Stimulated activated CD8-positive, alpha-beta memory T cell treated with anti-CD3 and anti-CD28 coated beads, Interleukin-4, amount 100 ng/mL, for 1 hour (primary cell): ENCODE measurements at places on chromosomes 4 and X.

DNA sequence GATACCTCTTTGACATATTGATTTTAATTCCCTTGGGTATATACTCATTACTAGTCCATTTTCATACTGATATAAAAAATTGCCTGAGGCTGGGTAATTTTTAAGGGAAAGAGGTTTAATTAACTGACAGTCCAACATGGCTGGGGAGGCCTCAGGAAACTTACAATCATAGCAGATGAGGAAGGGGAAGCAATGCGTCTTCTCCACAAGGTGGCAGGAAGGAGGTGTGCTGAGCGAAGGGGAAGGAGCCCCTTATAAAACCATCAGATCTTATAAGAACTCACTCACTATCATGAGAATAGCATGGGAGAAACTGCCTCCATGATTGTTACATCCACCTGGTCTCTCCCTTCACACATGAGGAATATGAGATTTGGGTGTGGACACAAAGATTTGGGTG is 42.4 kb downstream of the MSX1 start:
- DNase-seq: no peak

GRCh38 chr4:11230866-11231265 is 197.8 kb downstream of the HS3ST1 start:
- DNase-seq: no peak

- DNase-seq: no peak
Observed at GRCh38 chr4:61128682-61129081, 71.4 kb upstream of the ADGRL3 start.

DNA sequence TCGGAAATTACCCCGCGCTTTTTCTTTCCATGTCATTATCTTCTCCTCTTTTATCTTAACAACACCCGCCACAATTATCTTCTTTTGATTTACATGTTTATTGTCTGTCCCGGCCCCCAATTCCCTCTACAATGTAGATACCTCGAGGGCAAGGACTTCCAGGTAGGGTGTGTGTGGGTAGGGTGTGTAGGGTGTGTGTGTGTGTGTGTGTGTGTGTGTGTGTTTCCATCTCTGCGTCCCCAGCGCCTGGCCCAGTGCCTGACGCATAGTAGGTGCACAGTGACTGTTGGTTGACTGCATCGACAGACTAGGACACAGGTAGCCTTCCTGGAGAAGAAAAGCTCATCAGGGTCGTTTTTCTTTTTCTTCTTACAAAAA is 103.1 kb downstream of the UCHL1 start:
- DNase-seq: no peak

- DNase-seq: no peak
Observed at GRCh38 chr4:152454398-152455011, 81.4 kb downstream of the FBXW7 start.

GRCh38 chr4:100188829-100189228 is 1.4 kb downstream of the DDIT4L start:
- no peak for DNase-seq

- DNase-seq: peak; percentile 2
Observed at GRCh38 chrX:9942086-9942485, 25.1 kb upstream of the CLDN34 start.

GRCh38 chrX:71225676-71226075 is 2.7 kb downstream of the GJB1 start:
- DNase-seq: no peak

DNA sequence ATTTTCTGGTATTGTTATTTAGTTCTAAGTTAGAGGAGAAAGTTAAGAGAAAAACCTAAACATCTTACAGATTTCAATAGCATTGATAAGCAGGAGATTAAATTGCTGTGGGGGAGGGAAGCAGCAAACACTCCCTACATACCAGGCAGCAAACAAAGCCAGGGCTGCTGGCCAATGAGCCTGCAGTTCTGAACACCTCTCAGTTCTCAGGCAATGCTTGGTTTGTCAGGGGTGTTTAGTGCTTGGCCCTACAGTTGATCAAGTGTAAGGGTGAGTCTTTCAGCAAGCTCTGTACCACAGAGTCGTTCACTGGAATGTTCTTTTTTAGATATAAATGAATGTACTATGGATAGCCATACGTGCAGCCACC is 38.6 kb downstream of the EGFL6 start:
- DNase-seq: no peak

DNA sequence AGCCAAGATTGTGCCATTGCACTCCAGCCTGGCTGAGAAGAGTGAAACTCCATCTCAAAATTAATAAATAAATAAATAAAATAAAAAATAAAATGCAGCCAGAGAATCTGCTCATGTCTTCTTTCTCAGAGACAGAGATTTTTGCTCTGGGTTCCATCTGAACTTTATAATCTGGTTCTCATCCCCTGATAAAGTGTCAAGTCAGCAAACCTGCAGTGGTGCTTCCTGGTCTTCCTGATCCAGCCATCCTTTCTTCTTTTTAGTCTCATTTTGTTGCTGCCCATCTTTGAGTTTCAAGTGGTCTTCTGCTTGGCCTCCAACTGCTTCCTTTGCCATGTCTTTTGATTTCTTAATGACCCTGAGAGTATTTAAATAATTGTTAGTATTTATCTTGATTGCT is 24.1 kb downstream of the MAP7D3 start:
- DNase-seq: no peak

DNA sequence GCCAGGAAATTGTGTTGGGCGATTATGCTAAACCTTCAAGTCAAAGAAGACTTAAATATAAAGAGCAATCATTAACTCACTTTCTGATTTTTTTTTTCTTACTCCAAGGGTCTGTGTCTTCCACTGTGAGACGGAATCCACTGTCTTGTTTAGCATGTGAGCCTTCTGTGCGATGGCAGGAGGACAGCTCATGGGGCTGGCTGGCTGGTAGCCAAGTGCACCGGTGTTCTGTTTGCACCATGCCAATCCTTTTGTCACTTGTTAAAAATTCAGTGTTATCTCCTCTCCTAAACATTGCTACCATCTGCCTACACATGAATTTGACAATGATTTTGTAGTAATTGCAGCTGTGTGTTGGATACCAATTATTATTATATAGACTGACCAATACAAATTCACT is 1056.3 kb upstream of the IGFBP7 start:
- no peak for DNase-seq

GRCh38 chr4:26157541-26157940 is 163.3 kb upstream of the RBPJ start:
- DNase-seq: no peak

GRCh38 chrX:23788521-23788920 is 5.5 kb downstream of the SAT1 start:
- DNase-seq: no peak

- DNase-seq: no peak
Observed at GRCh38 chrX:119880076-119880475, 8.4 kb downstream of the NDUFA1 start.

- DNase-seq: no peak
Observed at GRCh38 chr4:37847311-37847884, 20.9 kb downstream of the PGM2 start.

DNA sequence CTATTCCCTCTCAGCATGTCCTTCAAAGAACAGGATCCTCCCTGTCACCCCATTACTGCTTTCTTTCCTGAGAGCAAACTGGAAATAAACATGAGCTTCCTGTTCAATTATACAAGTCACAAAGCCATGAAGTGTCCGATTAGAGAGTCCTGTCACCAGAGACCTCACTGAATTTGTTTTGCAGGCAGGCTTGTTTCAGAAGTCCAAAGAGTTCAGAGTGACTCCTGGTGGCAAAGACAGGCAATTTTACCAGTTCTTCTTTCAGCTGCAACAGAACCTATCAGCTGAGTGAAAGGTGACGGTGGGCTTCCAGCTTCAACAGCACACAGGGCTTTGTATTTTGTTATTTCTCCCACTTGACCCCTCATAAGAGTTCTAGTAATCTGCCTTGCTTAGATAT is 6.4 kb downstream of the ELK1 start:
- no peak for DNase-seq

- no peak for DNase-seq
Observed at GRCh38 chrX:71298119-71298518, 3.4 kb upstream of the ITGB1BP2 start.

DNA sequence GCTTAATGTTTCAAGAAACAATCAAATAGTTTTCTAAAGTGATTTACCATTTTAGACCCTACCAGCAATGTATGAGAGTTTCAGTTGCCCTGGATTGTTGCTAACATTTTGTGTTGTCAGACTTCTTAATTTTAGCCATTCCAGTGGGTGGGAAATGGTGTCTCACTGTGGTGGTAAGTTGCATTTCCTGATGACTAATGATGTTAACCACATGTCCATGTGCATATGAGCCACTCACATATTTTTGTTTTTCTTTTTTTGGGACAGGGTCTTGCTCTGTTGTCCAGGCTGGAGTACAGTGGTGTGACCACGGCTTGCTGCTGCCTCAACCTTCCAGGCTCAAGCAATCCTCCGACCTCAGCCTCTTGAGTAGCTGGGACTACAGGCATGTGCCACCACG is 48.3 kb downstream of the MED28 start:
- no peak for DNase-seq

DNA sequence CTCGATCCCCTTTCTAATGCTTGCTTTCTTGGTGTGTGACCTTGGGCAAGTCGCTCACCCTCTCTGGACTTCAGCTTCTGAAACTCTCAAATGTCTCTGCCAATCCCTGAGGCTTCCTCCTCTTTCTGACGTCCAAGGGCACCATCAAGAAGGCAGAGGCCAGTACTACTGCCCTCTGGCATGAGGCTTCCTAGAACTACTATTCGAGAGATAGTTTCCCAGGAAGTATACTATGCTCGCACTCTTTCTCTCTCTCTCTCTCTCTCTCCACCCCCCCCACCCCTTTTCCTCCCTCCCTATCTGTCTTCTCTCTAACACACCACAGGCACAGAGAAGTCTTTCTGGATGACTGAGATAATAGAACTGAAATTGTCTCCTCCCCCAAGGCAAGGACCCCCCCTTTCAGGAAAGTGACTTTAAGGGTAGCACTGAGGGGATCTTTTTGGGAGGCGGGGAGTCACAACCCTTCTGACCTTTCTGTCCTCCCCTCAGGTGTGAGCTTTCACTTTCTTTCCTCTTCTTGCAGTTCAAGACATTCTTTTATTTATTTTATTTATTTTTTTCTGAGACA is 20.0 kb upstream of the BCOR start:
- DNase-seq: no peak

- no peak for DNase-seq
Observed at GRCh38 chrX:103215425-103215991, 600 bp downstream of the BEX4 start.

- no peak for DNase-seq
Observed at GRCh38 chr4:3601992-3602391, 69.8 kb upstream of the LRPAP1 start.

DNA sequence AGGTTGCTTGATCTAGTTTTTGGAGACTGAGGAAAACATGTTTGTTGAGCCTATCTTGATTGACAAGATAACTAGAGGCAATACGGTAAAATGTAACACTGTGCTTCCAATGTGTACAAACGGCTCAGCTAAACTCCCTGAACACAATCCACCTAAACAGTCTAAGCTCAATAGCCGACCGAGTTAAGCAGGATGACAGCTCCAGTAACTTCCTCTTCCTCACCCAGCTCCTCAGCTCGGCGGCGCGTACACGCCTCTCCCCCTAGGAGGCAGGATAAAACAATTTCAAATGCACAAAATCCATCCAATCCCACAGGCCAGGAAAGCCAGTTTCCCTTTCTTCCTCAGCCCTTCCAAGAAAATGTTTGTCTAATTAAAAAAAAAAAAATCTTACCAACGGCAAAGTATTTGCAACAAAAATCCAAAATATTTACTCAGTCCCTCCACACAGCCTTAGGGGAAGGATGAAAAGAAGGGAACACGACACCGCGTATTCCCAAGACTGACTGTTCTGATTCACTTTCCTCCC is 1.0 kb downstream of the CNOT6L start:
- DNase-seq: no peak

DNA sequence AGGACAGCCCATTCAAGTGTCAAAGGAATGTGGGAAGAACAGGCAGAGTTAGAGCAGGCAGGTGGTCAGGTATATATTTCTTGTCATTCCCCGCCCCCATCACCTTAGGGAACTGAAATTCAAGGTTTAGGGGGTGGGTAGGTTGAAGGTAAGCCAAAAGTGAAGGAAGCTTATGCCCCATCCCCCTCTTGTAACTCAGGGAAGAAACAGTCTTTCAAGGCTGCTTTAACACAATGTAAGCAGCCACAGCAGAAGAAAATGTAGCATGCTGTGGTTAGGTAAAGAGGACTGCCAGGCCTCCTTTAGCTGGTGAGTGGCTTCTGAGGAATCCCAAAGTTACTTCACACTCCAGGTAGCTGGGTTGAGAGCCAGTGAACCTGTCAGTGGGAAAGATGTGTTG is 122.3 kb downstream of the RS1 start:
- no peak for DNase-seq

- no peak for DNase-seq
Observed at GRCh38 chr4:8133897-8134563, 24.6 kb downstream of the ABLIM2 start.

GRCh38 chrX:65196758-65197360 is 220.6 kb upstream of the ZC4H2 start:
- no peak for DNase-seq

DNA sequence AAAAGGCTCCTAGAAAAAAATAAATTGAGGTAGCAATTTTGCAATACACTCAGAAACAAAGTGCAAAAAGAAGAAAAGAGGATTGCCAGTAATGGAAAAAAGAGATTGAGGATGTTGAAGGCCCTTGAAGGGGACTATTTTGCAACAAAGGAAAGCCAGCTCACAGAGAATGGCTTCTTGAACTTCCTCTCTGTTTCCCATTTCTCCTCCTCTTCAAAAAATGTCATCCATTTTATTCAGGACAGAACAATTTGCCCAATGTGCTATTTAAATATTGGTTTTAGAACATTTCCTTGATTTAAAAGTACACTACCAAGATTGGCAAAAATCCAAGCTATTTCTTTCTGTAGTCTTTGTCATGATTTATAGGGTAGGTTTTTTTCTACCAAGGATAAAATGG is 60.2 kb downstream of the GASK1B start:
- DNase-seq: no peak

GRCh38 chr4:186688150-186688943 is 35.3 kb downstream of the FAT1 start:
- DNase-seq: no peak

- DNase-seq: no peak
Observed at GRCh38 chr4:112002248-112002661, 143.0 kb upstream of the FAM241A start.

DNA sequence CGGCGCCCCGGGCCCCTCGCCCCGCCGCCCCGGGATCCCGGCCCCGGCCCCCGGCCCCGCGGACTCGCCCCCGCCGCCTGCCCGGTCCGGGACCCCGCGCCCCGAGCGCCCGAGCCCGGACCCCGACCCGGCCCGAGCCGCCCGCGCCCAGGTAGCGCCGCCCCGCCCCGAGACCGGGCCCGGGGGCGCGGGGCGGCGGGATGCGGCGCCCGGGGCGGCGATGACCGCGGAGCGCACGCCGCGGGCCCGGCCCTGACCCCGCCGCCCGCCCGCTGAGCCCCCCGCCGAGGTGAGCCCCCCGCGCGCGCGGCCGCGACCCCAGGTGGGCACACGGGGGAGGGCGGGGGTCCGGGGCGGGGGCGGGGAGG is 224 bp downstream of the FGFRL1 start:
- no peak for DNase-seq
